NCI-H1417 (cell line): ENCODE measurements at places on chromosomes 12 and 14.
A peak's percentile ranks its signal among the peaks of the same experiment; 100 is the strongest.

DNA sequence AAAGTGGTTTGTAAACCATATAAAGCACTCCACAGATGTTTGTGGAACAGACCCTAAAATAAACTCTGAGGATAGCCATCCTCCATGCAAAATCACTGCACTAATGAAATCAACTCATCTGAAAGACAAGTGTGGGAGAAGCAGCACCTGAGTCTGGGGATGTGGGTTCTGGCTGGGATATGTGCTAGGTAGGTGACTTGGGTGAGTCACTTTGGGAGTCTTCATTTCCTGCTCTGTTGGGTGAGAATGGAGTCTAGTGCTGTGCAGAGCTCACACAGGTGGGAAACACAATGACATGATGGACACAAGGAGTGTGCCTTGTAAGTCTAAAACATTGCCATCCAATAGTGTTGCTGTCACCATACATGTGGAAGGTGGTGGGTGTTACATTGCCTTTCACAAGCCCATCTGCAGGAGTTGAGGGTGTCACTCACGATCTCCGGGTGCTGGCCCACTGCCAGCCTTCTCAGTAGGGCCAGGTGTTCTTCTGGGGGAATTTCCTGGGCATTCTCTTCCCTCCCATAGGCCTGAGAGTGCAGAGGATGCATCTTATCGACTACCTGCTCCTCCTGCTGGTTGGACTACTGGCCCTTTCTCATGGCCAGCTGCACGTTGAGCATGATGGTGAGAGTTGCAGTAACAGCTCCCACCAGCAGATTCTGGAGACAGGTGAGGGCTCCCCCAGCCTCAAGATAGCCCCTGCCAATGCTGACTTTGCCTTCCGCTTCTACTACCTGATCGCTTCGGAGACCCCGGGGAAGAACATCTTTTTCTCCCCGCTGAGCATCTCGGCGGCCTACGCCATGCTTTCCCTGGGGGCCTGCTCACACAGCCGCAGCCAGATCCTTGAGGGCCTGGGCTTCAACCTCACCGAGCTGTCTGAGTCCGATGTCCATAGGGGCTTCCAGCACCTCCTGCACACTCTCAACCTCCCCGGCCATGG, 2.0 kb downstream of the SERPINA4 start:
- no peak for DNase-seq

DNA sequence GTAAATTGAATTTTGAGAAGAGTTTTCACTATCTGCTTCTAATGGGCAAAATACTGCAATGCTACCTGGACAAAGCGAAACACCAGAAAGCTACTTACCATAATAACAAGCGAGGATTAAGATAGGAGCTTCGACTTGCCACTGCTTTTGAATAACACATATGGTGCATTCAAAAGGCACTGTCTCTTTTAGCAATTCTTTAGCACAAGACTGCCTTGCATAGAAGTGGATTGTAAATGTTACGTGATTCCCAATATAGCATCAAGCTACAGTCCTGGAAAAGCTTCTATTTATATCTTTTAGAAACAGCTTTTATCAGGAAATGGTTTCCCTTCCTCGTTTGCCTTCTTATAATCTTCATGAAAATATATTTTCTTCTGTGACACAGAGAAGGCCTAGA, 258.7 kb upstream of the PDE3A start:
- DNase-seq = no peak

DNA sequence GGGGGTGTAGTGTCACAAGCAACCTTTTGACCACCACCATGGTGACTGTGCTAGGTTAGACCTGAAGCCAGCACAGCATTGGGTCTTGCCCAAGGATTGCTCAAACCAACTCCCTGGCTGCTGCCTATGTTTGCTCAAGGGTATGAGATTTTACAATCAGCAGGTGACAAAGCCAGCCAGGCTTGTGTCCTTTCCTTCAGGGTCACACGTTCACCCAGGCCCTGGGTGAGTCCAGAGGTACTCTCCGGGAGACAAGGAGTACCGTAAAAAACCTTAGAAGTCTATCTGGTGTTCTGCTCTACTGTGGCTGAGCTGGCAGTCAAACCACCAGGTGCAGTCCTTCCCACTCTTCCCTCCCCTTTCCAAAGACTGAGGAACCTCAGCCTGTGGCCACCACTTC, 238.9 kb upstream of the MIS18BP1 start:
- no peak for DNase-seq

DNA sequence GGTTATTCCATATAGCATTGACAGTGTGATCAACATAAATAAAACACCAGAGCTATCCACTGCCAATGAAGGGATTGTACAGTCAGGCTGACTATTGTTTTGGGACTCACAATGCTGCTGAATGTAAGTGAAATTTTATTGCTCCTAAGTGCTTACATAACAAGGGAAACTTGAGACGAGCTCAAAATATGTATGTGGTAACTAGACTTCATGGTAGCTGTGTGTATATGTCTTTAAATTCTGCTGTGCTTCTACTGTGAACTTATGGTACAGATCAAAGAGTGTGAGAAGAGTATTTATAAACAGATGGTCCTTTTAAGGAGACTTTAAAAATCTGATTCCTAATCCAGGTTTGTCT, 6.9 kb downstream of the FLRT2 start:
- peak; percentile 52 for DNase-seq

GRCh38 chr12:67271976-67272375, 2.8 kb downstream of the CAND1 start:
- DNase-seq = no peak

GRCh38 chr14:84750763-84751554, 779.0 kb upstream of the FLRT2 start:
- DNase-seq = no peak

DNA sequence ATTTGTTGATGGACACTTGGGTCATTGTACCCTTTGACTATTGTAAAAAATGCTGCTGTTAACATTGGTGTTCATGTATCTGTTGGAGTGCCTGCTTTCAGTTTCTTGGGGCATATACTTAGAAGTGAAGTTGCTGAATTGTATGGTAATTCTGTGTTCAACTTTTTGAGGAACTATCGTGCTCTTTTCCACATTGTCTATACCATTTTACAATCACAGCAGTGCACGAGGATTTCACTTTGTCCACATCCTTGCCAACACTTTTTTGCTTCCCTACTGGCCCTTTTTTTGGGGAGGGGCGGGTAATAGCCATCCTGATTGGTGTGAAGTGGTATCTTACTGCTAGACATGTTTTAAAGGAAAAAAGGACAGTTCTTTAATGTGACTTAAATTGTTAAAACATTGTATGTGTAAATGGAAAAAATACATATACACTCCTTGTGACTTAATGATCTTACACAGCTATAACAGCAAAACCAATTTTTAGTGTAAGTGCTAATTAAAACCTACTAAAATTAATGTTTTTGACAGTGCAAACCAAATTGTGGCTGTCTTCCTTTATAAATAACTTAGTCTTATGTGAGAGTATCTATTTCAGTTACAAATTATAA, 52.7 kb downstream of the WNK1 start:
- DNase-seq = no peak

DNA sequence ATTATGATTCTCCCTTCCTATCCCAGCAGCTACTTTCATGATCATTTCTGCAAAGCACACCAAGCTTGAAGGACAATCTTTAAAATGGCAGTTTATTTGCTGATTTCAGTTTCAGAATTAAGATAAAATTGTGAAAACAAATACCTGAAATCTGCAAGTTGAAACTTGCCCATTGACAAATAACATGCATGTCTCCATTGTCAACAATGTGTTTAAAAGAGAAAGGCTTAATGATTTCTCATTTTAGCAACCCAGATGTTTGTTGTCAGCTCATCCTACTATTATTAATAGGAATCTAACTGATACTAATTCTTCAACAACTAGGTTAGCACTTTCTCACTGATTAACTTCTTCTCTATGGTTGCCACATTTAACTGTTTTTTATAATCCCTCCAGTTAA, 474.6 kb downstream of the PRKD1 start:
- no peak for DNase-seq

DNA sequence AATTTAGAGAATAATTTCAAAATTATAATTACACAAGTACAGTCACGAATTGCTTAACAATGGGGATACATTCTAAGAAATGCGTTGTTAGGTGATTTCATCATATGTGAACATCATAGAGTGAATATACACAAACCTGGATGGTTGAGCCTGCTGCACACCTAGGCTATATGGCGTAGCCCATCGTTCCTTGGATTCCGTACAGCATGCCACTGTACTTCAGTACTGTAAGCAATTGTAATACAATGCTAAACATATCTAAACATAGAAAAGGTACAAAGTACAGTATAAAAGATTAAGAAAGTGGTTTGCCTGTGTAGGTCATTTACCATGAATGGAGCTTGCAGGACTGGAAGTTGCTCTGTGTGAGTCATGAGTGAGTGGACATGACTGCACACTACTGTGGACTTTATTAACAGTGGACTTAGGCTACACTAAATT, 286.2 kb downstream of the CACNA1C start:
- no peak for DNase-seq

DNA sequence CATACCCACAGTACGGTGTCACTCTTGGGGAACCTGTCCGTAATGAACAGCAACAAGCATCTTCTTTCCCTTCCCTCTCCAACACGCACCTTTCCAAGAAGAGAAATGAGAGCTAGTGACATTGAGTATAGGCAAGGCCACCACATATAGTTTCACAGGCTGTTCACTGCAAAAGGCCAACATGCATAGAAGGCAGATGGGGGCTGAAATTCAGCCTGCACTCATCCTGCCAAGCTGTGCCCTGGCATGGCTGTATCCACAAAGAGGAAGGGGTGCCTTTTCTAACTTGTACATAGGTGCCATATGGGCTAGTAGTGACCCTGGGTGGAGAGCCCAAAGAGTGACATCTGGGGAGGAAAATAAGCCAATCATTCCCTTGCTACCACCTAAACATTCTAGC, 169.6 kb downstream of the ZFP36L1 start:
- DNase-seq = no peak
